Endodermal cell (in vitro differentiated cells): ENCODE measurements at places on chromosomes 4 and X. TPM values are rescaled to one million over a fixed set of nuclear protein-coding genes. Genes with fewer than 3 reads are reported as not detected.

Gene SHROOM2
- total RNA-seq = 14.2 and 15.4 TPM in 2 replicates

Gene ARMCX4
- total RNA-seq = 15.9 and 20.4 TPM in 2 replicates

Gene CABS1
- total RNA-seq = 2.5 to 3.9 TPM (median 2.8 TPM) in 3 replicates

Gene S100G
- total RNA-seq = not detected in 3 replicates

Gene MAGT1
- total RNA-seq = 54.1 and 56.7 TPM in 2 replicates

Gene CT47B1
- not detected in 2 replicates for total RNA-seq

DNA sequence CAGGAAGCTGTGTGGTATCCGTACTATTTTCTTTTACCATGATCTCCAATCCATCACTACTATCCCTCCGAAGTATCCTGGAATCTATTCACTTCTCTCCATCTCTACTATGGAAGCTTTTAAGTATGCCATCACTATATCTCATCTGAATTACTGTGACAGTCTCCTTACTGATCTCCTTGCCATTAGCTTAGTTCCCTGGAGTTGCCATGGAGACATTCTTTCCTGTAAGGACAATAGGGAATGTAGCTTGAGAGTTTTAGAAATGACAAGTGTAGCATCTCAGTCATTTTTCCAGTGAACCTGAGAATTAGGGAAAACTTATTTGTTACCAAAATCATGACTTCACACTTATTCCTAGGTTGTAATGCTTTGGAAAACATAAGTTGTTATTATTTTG is 86.3 kb downstream of the HPGD start:
- no peak for DNase-seq

GRCh38 chr4:116453127-116453526 is 632.2 kb downstream of the TRAM1L1 start:
- no peak for DNase-seq

- DNase-seq = no peak
These were observed 279.0 kb downstream of the SPRY1 start for GRCh38 chr4:123675567-123675966.

GRCh38 chr4:141871086-141871770 is 234.8 kb downstream of the IL15 start:
- DNase-seq = no peak

DNA sequence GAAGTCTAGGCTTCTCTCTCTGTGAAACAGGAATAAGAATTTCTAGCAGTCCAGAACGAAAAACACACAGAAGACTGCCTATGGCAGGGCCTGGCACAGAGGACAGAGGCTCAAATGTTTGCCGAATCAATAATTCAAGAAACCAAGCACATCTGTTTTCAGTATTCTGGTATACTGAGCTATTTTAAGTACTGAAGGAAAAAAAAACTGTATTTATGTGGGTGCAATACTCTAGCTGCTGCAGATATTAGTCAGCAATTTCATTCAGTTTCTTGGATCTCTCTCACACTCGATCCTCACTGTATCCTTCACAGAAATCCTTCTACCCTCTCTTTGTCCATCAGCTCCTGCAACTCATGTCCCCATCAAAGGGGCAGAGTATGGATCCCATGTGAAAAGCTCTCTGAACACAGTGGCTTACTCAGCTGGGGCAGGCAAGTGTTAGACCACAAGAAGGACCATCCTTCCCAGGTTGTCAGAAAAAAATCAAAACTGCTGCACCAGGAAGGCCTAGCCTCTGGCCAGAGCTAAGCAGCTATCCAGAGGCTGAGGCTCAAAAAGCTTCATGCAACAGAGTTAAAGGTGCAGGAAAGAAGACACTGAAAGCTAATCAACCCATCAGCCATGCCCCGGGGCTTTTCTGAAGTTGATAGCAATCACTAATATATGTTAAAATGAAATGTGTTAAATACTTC is 9.1 kb upstream of the USO1 start:
- DNase-seq = peak; percentile 36

DNA sequence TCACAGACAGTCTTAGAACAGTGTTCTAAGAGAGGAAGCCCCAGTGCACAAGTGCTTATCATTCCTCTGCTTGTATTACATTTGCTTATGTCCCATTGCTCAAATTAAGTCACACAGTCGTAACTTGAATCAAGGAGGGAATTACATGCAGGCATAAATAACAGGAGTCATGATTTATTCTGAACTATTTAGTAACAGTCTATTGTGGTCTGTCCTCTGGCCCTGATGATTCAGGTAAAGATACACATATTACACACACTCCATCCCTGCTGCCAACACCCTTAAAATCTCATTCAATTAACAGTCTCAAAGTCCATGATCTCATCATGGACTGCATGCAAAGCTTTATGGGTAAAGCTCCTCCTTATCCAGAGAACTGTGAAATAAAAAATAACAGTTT is 60.1 kb downstream of the GRIA2 start:
- no peak for DNase-seq

DNA sequence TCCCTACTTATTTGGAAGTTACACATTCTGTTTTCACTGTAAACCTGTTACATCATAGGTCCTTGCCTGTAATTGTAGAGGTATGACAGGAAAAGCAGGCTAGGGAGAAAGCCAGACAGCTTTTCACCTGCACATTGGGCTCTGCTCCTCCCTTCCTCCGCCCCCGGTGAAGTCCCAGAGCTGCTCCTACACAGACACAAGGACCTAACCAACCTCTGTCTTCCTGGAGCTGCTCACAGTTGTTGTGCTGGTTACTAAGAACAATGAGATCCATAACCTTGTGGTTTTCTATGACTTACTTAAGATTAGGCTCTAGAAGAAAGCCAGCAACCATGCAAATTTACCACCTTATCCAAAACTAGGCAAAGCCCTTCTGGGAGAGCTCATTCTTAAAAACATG is 40.0 kb downstream of the MOSPD2 start:
- DNase-seq = no peak

GRCh38 chr4:36716874-36717273 is 435.5 kb downstream of the DTHD1 start:
- no peak for DNase-seq
